ENCODE measurements at places on chromosomes 7 and 10.

DNA sequence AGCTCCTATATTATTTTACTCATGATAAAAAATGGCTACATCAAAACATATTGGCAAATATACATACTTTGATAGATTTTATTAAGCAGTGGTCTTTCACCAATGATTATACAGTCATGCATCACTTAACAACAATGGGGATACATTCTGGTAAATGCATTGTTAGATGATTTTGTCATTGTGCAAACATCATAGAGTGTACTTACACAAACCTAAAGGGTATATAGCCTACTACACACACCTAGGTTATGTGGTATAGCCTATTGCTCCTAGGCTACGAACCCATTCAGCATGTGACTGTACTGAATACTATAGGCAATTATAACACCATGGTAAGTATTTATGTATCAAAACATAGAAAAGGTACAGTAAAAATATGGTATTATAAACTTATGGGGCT, 98.9 kb upstream of the IL6 start:
- no peak for DNase-seq

- DNase-seq, result no peak
These were observed 22.0 kb upstream of the EEPD1 start for GRCh38 chr7:36131026-36131425.

- DNase-seq, result no peak
These were observed 229.1 kb upstream of the DGKB start for GRCh38 chr7:15131661-15132060.

- no peak for DNase-seq
These were observed 324.7 kb downstream of the ADARB2 start for GRCh38 chr10:1412531-1413189.

DNA sequence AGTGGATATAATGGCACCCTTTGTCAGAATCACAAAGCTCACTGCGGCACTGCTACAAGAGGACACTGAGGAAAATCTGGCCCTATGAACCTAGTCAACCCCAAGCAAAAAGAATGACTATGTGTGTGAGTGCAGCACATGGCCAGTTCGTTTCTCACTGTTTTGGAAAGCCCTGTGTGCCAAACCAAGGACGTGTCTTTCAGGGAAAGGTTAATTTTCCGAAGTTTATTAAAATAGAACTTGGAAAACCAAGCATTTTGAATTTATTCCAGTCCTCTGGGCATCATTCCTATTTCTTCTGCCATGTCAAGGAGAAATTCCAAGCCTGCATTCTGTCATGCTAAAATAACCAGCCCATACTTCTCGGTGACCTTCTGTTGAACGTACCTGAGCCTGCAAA, 471.8 kb downstream of the PLXDC2 start:
- no peak for DNase-seq

DNA sequence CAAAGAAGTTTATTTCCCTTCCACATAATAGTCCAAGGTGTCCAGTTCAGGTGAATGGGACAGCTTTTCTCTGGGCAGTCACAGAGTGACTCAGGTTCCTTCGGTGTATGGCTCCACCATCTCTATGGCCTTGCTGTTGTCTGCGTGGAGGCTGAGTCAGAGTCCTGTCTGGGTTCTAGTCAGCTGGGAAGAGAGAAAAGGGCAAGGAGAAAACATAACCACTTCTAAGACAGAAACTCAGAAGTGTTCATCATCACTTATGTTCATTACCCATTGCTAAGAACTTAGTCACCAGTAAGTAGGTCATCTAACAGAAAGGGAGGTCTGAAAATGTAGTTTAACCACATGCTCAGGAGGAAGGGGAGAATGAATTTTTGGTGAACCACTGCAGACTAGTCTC, 32.4 kb upstream of the CCDC7 start:
- DNase-seq, result no peak

GRCh38 chr7:140010194-140010895, 52.4 kb downstream of the PARP12 start:
- DNase-seq, result no peak

GRCh38 chr10:122998360-122998917, 10.2 kb downstream of the IKZF5 start:
- no peak for DNase-seq

DNA sequence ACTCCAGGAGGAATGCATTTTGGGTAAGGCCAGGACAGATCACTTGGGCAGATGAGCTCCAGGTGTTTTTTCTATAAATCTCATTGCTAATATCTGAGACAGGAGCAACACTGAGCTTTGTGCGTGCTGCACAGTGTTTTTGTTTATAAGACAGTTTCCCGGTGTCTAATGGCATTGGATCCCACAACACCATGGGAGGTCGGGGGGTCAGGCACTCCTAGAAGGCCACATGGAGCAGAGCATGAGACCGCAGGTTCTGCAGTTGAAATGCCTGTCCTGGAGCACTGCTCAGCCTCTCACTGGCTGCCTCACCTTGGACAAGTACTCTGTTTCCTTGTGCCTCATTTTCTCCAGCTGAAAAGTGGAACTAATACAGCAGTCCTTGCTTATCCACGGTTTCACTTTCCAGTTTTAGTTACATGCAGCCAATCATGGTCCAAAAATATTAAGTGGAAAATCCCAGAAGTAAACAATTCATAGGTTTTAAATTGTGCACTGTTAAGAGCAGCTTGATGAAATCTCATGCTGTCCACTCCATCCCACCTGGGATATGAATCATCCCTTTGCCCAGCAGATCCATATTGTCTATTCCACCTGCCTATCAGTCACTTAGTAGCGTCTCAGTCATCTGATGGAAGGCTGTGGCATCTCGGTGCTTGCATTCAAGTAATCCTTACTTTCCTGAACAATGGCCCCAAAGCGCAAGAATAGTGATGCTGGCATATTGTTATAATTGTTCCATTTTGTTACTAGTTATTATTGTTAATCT, 35.2 kb downstream of the ATXN7L1 start:
- no peak for DNase-seq

- DNase-seq, result no peak
These were observed 91.0 kb downstream of the CUBN start for GRCh38 chr10:17038627-17039026.

- DNase-seq, result no peak
These were observed 7.2 kb downstream of the RBM20 start for GRCh38 chr10:110651044-110651958.

GRCh38 chr7:108196004-108196403, 65.8 kb upstream of the LAMB4 start:
- DNase-seq, result no peak

DNA sequence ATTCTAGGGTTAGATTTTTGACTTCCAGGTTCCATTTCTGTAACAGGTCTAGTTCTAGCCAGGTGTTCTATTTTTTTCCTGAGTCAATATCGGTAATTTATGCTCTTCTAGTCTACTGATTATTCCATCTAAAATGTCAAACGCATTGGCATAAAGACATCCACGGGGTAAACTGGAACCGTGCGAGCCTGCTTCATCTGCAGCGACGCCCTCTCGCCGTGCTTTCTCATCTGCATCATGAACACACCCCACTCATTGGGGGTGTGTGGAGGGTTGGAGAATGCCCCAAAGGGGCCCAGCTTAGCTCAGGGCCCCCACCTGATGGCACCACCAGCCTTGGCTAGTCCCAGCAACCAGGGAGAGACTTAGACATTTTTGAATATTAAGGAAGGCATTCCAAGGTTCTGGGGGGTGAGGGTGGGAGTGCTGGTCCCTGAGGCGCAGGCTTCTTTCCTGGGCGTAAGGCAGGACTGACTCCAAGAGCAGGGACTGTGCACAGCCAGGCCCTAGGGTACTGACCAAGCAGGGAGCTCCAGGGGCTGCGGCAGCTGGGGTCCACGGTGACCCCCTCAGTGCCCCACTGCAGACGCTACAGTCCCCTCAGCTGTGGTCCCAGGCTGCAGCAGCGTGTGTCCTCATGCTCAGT, 12.9 kb upstream of the CRYGN start:
- DNase-seq, result no peak

DNA sequence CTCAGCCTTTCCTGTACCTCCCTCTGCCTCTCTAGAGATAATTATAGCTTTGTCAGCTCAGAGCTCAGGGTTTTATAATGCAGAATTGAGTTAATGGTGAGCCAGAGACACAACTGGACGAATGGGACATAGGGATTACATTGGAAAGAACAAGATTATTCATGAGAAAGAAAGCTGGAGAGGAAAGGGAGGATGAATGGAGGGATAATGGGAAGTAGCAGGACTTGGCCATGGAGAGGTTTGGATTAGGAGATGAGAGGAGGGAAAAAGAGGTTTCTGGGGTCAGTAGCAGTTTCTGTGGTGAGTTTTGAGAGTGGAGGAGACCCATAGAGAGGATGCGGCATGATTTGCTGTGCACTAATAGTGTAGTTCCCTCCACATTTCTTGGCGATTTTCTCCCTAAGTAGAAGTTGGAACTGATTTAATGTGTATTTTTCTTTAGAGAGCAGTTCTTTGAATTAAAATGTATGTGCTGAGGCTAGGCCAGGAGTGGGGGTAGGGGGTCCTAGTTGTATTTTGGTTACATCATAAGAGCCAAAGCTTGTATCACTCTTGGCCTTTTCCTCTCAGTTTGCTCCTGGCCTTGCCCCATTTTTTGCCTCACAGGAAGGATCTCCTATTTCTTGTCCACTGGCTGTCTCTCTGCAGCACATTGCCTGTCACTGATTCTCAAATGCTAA, 107.4 kb downstream of the MKX start:
- DNase-seq, result no peak

DNA sequence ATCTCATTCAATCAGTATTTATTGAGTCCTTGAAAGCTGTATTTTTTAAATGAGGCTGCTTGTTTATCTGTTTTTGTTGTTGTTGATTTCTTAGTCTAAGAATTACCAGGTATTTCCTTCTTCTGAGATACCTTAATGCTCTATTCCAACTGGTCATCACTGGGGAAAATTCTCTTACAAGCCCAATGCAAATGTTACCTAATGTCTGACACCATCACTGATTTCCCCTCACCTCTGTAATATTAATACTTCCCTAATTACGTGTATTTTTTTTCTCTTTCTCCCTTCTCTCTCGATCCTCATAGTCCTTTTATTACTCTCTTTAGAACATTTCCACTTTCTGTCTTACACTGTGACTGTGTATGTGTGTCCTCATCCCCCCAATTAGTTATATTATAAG, 13.9 kb downstream of the HDAC9 start:
- DNase-seq, result no peak

DNA sequence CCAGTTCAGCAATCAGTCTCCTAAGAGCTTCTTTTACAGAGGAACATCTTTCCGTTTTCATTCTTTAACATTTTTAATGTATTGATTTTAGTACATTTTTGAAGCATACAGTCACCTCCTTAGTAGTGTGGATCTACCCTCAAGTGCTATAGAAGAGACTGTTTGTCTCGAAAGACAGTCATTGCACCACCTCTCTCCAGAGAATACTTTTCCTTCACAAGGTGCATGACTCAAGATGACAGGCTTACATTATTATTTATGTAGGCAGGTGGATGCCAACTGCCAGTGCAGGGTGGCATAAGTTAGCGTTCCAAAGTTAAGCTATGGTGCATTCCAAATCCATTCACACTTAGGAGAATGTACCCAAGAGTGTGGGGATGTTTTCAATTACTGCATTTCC, 71.8 kb downstream of the ZEB1 start:
- no peak for DNase-seq

DNA sequence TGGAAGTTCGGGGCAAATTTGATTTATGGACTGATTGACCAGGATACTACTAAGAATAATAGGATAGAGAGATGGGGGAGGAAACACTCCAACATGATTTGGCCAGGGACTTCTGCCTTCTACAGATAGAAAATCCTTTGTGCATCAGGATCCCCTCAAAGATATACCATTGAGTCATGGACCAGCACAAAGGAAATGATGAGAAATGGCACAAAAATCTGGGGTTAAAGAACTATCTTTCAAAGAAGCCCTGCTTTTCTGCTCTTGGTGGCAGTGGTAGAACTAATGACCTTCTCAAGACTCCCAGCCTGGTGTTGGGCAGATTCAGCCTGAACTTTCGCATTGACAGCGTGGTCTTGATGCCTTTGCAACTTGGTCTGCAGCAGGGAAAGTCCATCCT, 27.6 kb upstream of the LAMB1 start:
- DNase-seq, result no peak

DNA sequence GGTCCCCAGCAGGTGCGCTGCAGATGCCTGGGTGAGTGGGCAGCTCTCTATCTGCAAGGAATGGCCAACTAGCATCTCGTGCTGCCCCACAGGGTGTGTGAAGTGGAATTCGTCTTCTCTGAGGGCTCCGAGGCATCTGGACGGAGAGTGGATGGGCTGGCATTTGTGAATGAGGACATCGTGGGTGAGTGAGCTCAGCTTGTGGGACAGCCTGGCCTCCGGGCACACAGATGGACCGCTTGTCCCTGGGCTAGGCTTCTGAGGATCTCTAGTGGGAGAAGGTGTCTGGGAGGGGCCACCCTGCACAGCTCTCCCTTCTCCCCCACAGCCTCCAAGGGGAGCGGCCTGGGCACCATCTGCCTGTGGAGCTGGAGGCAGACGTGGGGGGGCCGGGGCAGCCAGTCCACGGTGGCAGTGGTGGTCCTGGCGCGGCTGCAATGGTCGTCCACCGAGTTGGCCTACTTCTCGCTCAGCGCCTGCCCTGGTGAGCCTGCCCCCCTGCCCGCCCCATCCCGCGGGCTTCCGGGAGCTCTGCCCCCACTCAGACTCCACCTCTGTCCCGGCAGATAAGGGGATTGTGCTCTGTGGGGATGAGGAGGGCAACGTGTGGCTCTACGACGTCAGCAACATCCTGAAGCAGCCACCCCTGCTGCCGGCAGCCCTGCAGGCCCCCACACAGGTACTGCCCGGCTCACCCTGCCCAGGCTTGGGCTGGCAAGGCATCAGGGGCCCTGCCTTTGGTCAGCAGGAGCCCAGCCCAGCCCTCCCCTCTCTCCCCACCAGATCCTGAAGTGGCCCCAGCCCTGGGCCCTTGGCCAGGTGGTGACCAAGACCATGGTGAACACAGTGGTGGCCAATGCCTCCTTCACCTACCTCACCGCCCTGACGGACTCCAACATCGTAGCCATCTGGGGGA, 6.3 kb downstream of the POLR2J start:
- no peak for DNase-seq

DNA sequence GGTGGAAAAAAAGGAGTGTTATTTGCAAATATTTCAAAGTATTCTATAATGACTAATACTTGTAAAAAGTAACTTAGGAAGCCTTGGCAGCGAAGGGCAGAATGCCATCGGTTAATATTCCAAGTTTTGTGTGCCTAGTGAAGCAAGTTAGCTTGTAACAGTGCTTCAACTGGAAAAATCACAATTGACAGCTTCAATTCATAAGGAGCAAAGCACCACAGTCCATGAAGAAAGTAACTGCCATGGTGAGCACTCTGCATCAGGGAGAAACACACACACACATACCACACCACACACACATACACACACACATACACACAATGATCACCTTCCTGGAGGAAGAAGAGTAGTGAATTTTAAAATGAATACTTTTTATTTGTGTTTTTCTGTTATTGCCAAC, 298.3 kb downstream of the CNTNAP2 start:
- DNase-seq, result no peak

DNA sequence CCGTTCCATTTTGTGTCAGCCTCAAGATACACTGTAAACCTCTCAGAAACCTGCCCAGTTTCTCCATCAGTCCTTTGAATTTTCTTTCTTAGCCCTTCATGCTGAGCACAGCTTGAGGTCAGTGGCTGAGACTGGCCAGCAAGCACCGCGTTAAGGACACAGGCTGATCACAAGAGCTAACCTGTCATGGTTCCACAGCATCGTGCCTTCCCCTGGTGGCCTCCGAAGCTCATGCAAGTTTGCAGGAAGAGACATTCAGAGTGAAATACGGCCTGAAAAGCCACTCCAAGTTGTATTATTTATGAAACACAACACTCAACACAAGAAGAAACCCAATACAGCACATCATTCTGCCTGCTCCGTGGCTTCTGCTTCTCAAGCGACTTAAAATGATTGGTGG, 57.0 kb upstream of the PFKP start:
- no peak for DNase-seq

Data from SK-N-MC (cell line).